ENCODE measurements at places on chromosomes 2 and 18.

- DNase-seq: no peak
These were observed 36.6 kb upstream of the PRLH start for GRCh38 chr2:237529452-237530402.

DNA sequence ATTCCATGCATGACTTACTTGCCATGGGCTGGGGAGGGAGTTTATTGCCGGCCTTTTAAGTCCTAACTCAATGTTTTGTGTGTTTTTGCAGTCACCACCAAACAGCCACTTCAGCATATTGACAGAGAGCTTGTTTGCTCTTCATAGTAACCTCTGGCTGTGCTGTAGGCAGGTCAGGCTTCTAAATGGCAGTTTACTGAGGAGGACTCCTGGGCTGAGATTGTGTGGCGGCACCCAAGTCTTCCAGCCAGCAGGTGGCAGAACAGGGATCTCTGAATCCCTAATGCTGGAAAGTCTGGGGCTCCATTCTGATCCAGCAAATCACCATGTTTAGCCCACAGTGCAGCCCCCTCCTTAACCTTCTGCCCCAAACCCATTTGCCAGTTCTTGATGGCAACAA is 121.2 kb downstream of the CAPN13 start:
- no peak for DNase-seq

DNA sequence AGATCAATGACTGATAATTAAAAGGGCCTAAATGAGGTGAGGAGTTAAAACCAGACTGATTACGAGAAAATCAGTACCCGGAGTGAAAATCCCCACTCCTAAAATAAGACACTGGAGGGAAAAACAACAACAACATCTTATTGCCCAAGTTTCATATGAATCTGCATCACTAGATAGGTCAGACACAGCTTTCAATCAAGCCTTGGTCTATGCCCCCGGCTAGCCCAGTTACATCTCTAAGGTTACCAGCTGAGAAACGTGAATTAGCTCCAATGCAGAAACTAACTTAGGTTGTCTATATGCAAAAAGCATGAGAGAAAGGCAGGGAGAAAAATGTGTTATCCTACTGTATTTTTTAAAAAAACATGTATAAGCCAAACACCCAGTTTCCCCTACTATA is 53.7 kb downstream of the ROCK2 start:
- DNase-seq: no peak

DNA sequence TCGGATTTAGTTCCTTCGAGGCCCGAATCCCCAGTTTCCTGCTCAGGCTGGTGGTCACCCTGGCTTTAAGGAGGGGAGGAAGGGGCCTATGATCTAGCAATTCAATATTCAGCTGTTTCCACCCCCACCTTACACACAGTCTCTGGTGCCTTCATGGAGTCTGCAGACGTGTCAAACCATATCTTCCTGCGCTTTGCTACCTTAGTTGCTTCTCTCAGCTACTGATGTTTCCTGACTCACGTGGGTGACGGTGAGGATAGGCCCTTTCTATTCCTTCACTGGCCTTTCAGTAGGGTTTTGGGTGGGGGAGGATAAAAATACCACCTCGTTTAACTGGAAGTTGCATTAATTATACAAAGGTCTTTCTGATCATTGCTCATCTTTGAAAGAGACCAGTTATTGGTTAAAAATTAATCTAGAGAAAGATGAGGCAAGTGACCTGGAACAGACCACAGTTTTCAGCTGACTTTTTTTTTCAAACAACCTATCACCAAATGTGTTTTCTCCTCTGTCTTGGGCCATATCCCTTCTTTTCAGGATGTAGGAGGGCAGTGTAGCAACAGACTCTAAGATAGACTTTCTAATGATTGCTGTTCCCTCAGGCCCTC is 49.7 kb downstream of the SH2D6 start:
- no peak for DNase-seq

- no peak for DNase-seq
These were observed 35.9 kb downstream of the SPRED2 start for GRCh38 chr2:65396348-65397026.

DNA sequence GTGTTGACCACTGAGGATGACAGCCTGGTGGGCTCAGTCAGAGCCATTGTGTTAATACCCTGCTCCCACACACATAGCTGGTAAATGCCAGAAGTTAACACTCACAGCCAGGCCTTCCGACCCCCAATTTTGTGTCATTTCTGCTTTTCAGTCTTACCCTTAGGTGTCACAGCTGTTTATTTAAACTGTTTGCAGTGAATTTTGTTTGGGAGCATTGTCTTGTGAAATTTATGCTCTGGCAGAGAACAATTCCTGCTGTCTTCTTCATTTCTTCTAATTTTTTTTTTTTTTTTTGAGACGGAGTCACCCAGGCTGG is 8.2 kb downstream of the LPIN1 start:
- no peak for DNase-seq

DNA sequence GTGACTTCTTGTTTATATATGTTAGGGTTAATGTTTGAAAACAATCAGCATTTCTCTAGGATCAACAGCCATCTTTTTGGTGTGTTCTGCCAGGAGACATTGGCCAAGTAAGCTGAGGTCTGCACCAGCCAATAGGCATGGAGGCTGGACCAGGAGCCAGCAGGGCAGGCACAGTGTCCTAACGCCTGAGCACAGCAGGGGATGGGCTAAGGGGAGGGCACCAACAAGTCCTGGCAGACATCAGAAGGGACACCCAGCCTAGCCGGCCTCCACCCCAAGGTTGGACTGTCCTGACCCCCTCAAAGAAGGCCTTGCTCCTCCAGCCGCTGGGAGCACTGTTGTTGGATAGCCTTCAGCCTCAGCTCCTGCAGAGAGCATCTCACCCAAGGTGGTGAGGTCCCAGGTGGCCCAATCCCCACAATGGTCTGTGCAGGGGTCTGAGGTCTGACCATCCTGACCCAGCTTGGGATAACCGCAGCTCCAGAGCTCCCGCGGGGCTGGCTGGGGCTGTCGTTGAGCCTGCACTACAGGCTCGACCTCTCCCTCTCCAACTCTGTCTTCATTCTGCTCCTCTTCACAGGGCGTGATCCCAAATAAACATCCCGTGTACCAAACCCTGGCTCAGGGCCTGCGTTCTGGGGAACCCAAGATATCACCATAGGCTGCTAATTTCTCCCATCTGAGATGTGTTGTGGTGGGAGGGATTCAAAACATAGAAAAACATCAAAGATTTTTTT is 8.1 kb downstream of the TEX44 start:
- DNase-seq: no peak

- no peak for DNase-seq
These were observed 17.6 kb downstream of the RAMP1 start for GRCh38 chr2:237876951-237877491.

DNA sequence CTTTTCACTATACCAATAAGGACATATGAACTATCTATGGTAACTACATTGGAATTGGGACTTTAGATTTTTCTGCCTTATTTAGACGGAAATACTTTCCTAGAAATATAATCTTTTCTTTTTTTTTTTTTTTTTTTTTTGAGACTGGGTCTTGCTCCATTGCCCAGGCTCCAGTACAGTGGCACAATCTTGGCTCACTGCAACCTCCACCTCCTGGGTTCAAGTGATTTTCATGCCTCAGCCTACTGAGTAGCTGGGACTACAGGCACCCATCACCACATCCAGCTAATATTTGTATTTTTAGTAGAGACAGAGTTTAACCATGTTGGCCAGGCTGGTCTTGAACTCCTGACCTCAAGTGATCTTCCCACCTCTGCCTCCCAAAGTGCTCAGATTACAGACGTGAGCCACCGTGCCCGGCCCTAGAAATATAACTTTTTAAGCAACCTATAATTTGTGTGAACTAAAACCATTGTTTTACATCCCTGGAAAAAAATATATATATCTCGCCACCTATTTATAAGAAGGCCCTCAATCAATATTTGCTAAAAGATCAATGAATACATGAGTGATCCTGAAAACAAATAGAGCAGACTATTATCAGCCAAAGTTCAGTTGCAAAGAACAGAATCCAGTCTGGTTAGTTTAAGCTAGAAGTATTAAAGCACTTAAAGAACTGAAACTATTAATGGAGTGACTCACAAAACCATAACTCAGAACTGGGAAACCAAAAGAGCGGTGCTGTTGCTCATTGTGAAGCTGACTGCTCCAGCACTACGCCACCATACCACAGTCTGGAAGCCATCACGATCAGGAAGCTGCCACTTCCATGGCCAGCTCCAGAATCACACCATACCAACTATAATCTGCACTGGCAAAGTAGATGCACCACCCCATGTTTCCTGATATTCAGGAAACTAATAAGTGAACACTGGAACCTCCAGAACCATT is 8.4 kb upstream of the HNRNPLL start:
- DNase-seq: no peak

- DNase-seq: no peak
These were observed 17.6 kb upstream of the TMEM247 start for GRCh38 chr2:46461709-46462171.

- DNase-seq: no peak
These were observed 4.3 kb downstream of the CASP8 start for GRCh38 chr2:201264472-201265173.

DNA sequence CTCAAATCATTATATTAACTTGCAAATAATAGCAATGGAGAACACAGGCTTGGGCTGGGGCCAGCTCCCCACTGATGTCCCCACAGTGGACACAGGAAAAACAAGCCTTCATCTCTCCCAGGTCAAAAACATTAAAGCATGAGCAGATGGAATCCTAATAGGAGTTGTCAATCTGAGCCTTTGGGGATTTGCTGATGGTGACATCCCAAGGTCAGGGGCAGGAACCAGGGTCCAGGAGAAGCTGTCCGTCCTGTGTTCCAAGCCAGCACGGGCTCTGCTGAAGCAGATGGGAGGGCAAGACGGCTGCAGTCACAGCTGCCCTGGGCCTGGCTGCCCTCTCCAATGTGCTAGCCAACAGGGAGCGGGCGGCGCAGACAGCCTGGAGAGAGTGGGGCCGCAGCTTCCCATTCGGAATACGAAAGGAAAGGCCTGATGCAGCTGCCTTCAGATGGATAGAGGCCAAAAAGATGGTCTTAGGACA is 135.5 kb downstream of the NDUFA10 start:
- no peak for DNase-seq

DNA sequence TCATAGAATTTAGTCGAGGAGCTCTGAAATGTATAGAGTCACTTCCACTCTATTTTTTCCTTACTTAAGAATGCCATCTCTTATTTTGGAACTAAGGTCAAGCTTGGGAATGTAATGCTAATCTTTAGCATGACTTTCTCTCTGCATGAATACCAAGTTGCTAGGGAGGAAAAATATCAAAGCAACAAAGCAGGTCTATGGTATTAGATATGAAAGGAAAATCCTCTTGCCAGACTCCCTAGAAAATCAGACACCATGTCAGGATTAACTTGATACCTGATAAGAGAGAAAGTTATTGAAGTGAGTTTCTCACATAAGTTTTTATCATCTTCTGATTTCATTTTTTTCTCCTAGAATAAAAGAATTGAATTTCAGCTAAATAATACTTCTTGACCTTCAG is 341.7 kb upstream of the ZNF804A start:
- DNase-seq: no peak

- no peak for DNase-seq
These were observed 127.0 kb upstream of the CCDC195 start for GRCh38 chr2:224843141-224843540.

DNA sequence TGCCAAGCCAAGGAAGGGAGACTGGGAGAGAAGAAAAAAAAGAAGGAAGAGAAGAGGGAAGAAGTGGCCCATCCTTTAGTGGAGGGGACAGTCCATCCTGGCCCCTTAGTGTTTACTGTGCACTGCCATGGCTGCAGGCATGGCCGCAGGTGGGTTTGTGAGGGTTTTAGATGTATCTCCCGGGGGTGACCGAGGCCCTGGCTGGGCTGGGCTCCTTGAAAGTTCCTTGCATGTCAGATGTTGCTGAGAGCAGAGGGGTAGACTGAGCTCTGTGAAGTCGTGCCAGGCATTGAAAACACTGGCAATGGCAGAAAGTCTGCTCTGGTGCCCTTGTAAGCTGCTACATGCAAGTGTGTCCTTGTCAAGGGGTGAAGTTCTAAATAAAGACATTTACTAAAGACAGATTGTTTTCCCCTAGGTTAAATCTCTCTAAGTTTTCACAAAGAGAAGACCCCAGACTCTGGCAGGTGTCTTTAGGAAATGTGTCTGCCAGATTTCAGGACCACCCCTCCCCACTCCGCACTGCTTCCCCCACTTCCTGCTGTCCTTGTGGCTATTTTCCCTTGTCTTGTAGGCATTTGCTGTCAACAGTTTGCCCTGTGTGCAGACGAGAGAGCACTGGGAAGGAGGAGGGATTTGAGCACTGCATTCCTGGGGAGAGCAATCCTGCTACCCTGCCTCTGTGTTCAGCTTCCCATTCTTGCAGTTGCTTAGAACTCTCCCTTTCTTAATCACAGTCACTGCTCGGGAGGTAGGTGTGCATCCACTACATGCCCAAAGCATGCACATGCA is 68.4 kb downstream of the ACOXL start:
- DNase-seq: no peak

- no peak for DNase-seq
These were observed 214.6 kb downstream of the NCK2 start for GRCh38 chr2:105959357-105959756.

- no peak for DNase-seq
These were observed 12.4 kb upstream of the PRLH start for GRCh38 chr2:237553948-237554347.

DNA sequence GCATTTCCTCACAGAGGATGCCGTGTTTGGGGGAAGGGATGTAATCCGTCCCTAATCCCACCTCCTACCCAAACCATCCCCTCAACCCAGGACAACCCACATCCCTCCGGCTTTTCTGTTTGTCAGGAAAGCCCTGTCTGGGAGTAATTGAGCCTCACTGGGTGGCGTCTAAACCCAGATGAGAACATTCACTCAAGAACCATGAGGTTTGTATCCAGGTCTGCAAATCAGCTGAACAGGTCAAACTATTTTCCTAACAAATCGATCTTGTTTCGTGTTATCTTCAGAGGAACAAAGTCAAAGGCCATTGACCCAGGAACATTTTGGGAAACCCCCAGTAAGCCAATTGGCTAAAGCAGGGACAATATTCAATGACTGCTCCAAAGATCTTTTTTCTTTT is 25.7 kb downstream of the CYP27C1 start:
- no peak for DNase-seq

DNA sequence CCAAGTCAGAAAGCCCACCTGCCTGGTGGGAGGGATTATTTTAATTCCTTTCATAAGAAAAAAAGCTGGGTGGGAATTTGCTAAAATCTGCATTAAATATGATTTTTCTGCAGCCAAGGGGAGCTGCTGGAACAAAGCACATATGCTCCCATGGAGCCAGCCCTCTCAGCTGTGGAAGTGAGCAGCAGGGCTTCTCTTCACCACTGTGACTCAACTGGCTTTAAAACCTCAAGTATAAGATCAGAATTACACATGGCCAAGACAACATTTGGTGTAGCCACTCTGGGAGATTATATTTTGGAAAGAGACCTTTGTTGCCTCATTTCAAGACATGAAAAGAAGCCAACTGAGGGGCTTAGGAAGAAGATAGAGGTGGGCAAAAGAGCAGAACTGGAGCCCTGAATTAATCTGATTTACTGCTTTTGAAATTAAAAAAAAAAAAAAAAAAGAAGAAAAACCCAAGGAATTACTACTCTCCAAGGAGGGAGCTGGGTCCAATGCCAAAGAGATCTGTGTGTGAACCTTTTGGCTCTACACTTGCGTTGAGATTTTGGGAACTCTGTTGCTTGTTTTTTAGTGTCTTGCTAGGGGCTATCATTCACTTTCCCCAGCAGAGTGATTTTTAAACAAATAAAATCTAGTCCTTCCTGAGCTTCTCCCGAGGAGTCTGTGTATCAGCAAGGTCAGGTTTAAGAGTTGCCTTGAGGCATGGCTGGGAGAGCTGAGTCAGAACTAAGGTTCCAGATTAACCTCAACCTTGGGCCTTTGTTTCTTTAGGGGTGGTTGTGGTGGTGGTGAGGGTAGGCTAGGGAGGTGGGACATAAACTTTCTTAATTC is 6.0 kb downstream of the LHCGR start:
- DNase-seq: no peak
